MM.1S (cell line): ENCODE measurements at places on chromosomes 5 and 9.

DNA sequence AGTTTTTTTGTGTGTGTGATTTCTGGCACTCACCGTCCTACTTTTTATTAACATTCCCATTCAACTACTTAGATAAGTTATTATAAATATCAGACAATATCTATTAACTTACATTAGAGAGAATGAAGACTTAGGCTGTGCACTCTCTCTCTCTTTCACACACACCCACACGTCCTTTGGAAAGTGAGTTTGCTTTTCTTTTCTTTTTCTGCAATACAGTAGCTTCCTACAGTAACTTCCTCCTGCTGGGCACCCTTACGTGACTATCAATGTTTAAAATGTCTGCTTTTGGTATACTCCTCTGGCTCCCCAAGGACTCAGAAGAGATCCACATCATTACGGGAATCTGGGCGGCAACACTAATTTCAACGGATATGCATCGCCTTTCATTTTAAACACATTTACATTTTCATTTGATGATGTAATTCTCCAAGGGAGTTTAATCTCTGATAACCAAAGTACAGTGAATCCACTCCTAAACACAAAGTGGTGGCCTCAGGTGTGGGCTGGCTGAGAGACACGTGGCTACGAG lies 179.5 kb downstream of the MAPKAP1 start:
- no peak for DNase-seq
- H3K27me3 ChIP-seq = no peaks in the 10 kb centered on the region
- H3K4me1 ChIP-seq = peaks cover 27% of the 10 kb centered on the region
- no peaks in the 10 kb centered on the region for H3K36me3 ChIP-seq
- H3K27ac ChIP-seq = no peak overlapping the region
- no peak overlapping the region for H3K4me3 ChIP-seq

- no peak overlapping the region for H3K4me3 ChIP-seq
- no peak for DNase-seq
- peaks cover 36% of the 10 kb centered on the region for H3K4me1 ChIP-seq
- H3K36me3 ChIP-seq = no peaks in the 10 kb centered on the region
Measured at GRCh38 chr9:117718701-117719100, 14.5 kb downstream of the TLR4 start.

GRCh38 chr9:89464300-89464901 lies 33.5 kb downstream of the SEMA4D start:
- H3K27ac ChIP-seq = no peak overlapping the region
- H3K4me1 ChIP-seq = peaks cover 19% of the 10 kb centered on the region
- H3K4me3 ChIP-seq = no peak overlapping the region
- H3K27me3 ChIP-seq = no peaks in the 10 kb centered on the region
- peak; percentile 18 for DNase-seq

- H3K27me3 ChIP-seq = no peaks in the 10 kb centered on the region
- no peak overlapping the region for H3K4me3 ChIP-seq
- no peaks in the 10 kb centered on the region for H3K36me3 ChIP-seq
- H3K4me1 ChIP-seq = no peaks in the 10 kb centered on the region
Measured at GRCh38 chr5:62299600-62299999, 6.4 kb upstream of the KIF2A start.

DNA sequence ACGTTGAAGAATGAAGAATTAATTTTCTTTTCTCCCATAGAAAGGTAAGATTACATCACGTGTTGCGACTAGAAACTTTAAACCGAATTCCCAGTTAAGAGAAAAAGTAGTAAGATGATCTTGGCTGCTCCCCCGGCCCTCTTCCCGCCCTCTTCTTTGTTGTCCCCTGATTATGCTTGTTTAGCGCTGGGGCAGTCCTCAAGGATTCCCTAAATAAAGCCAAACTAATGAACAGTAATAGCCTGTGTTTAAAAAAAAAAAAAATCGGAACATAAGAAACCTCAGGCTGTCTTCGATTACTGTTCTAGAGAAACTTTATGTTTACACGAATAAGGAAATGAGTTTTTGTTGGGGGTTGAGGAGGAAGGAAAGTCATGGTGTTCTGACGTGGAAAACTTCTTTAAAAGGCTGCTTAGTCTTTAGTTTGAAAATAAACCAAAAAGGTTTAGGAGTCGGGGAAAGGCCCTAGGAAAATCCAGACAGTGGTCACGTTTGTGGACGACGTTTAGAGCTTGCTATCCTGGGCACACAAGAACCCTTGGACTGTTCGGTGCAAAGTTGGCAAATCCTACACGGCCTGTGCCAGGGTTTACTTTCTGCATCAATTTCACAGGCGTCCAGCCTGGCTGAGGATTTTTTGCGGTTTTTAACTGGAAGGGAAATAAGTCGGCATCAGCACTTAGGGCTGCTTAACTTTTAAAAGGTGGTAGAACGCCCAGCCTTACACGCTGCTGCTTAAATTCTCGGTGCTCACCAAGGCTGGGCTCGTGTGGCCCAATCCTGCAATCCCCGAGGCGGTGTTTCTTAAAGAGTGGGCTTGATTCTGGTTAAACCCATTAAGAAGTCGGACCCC lies 1.1 kb upstream of the MAT2B start:
- DNase-seq = peak; percentile 88
- peak overlapping the region; percentile 98 for H3K27ac ChIP-seq
- no peaks in the 10 kb centered on the region for H3K36me3 ChIP-seq
- peaks cover 8% of the 10 kb centered on the region; the same call in 1 of the 2 replicates for H3K4me1 ChIP-seq
- peak overlapping the region; percentile 84 for H3K4me3 ChIP-seq

- no peak overlapping the region for H3K4me3 ChIP-seq
- DNase-seq = no peak
- no peak overlapping the region for H3K27ac ChIP-seq
- H3K36me3 ChIP-seq = no peaks in the 10 kb centered on the region
- H3K4me1 ChIP-seq = no peaks in the 10 kb centered on the region
Measured at GRCh38 chr9:15999422-16000339, 446.8 kb downstream of the CCDC171 start.

- H3K27ac ChIP-seq = no peak overlapping the region
- no peak overlapping the region for H3K4me3 ChIP-seq
Measured at GRCh38 chr5:169197343-169197742, 103.6 kb downstream of the SLIT3 start.
